ENCODE measurements at places on chromosomes 1 and 21. TPM values are rescaled to one million over a fixed set of nuclear protein-coding genes. Genes with fewer than 3 reads are reported as not detected.
A peak's percentile ranks its signal among the peaks of the same experiment; 100 is the strongest.

- DNase-seq: peak; percentile 82
- no peaks in the 10 kb centered on the region for H3K36me3 ChIP-seq
- no peak overlapping the region for H3K27ac ChIP-seq
- H3K4me3 ChIP-seq: peak overlapping the region; percentile 68
- peaks cover 6% of the 10 kb centered on the region for H3K4me1 ChIP-seq
- H3K27me3 ChIP-seq: 0 out of 2 replicates have a peak, but pooled peaks cover 3% of the 10 kb centered on the region
Measured at GRCh38 chr1:201259476-201260235, 23.6 kb upstream of the PKP1 start.

- H3K36me3 ChIP-seq: no peaks in the 10 kb centered on the region
- H3K27me3 ChIP-seq: no peaks in the 10 kb centered on the region
- H3K4me1 ChIP-seq: peaks cover 11% of the 10 kb centered on the region
- H3K27ac ChIP-seq: no peak overlapping the region
- no peak overlapping the region for H3K4me3 ChIP-seq
Measured at GRCh38 chr1:169138866-169139670, 32.6 kb downstream of the ATP1B1 start.

GRCh38 chr1:10631811-10632593 lies 157.3 kb downstream of the PEX14 start:
- peak overlapping the region; percentile 13 for H3K4me3 ChIP-seq
- H3K27ac ChIP-seq: 0 out of 2 replicates have a peak overlapping the region, but pooled peaks have one; percentile 32
- H3K36me3 ChIP-seq: no peaks in the 10 kb centered on the region
- peak; percentile 53 for DNase-seq
- peaks cover 24% of the 10 kb centered on the region for H3K4me1 ChIP-seq
- 0 out of 2 replicates have a peak, but pooled peaks cover 2% of the 10 kb centered on the region for H3K27me3 ChIP-seq

The LCK gene
- total RNA-seq: 86.6 TPM

GRCh38 chr1:234149217-234149616 lies 224.0 kb upstream of the COA6 start:
- H3K4me3 ChIP-seq: no peak overlapping the region
- H3K27ac ChIP-seq: no peak overlapping the region
- no peak for DNase-seq
- H3K36me3 ChIP-seq: no peaks in the 10 kb centered on the region

DNA sequence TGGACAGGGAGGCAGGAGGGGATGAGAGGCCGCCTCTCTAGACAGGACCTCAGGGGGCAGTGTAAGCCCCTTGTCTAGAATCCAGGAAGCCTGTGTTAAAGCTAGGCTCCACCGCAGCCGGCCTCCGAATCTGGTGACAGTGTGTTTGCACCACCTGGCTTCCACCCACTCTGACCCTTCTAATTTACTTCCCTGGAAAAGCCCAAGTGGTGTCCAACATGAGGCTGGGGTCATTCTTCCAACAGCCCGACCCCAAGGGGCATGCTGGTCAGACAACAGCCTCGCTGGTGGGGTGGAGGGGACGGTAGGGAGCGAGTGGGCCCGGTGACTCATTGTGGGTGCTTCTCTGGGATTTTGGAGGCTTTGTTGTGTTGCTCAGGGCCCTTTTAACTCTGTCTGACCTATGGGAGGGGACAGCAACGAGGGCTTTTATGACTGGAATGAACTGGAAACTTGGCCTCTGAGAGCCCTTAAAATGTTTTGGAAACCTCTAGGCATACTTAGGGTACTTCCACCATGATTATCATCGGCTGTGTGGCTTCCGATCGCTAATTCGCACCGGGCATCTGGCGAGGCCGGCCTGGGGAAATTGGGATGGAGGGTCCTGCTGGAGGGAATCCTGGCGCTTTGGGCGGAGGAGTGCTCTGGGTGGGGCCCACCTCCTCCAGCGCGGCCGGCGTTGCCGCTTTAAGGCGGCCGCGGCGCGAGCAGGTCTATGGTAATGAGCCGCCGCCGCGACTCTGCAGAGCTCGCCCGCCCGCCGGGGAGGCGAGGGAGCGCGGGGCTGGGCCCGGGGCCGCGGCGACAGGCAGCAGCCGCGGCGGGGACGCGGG lies at the start of gene CELSR2:
Gene CELSR2, plus strand, starts transcription at position 743 of the 833 bp plus-strand sequence. CDS start 541 bp downstream, outside the sequence.
- DNase-seq: peak; percentile 97
- peaks cover 22% of the 10 kb centered on the region for H3K4me1 ChIP-seq
- H3K4me3 ChIP-seq: peak within 1 kb of the TSS; percentile 57
- no peak within 1 kb of the TSS for H3K27ac ChIP-seq
- no peaks in the 10 kb centered on the region for H3K36me3 ChIP-seq

DNA sequence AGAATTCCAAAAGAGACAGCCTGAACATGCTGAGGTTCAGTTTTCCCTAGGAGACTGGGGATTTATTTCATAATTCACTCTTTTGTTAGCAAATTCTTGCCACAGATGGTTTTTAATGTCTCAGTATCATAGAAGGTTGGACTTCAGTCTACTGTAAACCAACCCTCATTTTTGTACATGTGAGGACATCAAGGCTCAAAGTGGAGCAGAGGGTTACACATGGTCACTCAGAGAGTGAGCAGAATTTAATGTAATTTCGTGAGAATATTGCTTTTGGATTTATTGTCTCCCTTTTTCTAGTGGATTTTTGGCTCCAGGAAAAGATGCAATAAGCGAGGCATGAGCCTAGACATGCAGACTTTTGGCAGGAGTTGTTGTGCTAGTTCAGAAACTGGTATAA lies 210.8 kb upstream of the JUN start:
- H3K27me3 ChIP-seq: no peaks in the 10 kb centered on the region
- no peak overlapping the region for H3K4me3 ChIP-seq
- no peak for DNase-seq
- H3K4me1 ChIP-seq: no peaks in the 10 kb centered on the region
- H3K27ac ChIP-seq: no peak overlapping the region
- H3K36me3 ChIP-seq: no peaks in the 10 kb centered on the region

The PROK1 gene
- not detected for total RNA-seq

- H3K4me3 ChIP-seq: no peak overlapping the region
- no peaks in the 10 kb centered on the region for H3K27me3 ChIP-seq
- H3K36me3 ChIP-seq: no peaks in the 10 kb centered on the region
- peaks cover 23% of the 10 kb centered on the region for H3K4me1 ChIP-seq
- peak; percentile 14 for DNase-seq
Measured at GRCh38 chr1:76381450-76382097, 307.0 kb downstream of the ST6GALNAC3 start.

GRCh38 chr1:117627546-117628130 lies 21.8 kb downstream of the TENT5C start:
- H3K36me3 ChIP-seq: no peaks in the 10 kb centered on the region
- no peak for DNase-seq
- no peak overlapping the region for H3K4me3 ChIP-seq
- no peaks in the 10 kb centered on the region for H3K27me3 ChIP-seq
- H3K27ac ChIP-seq: no peak overlapping the region
- peaks cover 15% of the 10 kb centered on the region for H3K4me1 ChIP-seq

The TTLL7 gene
- 2.6 TPM for total RNA-seq

- DNase-seq: peak; percentile 77
- peak overlapping the region; percentile 92 for H3K4me3 ChIP-seq
- H3K4me1 ChIP-seq: peaks cover 43% of the 10 kb centered on the region
Measured at GRCh38 chr1:15757575-15758342, 836 bp upstream of the FBLIM1 start.

GRCh38 chr1:11955221-11955620 lies 20.7 kb downstream of the PLOD1 start:
- H3K4me1 ChIP-seq: no peaks in the 10 kb centered on the region
- H3K36me3 ChIP-seq: peaks cover 8% of the 10 kb centered on the region
- peak overlapping the region; percentile 59 for H3K27ac ChIP-seq
- no peak for DNase-seq
- H3K4me3 ChIP-seq: no peak overlapping the region
- no peaks in the 10 kb centered on the region for H3K27me3 ChIP-seq

The DOCK7 gene
- 37.4 TPM for total RNA-seq

- no peaks in the 10 kb centered on the region for H3K27me3 ChIP-seq
- peaks cover 31% of the 10 kb centered on the region for H3K4me1 ChIP-seq
- peak within 1 kb of the TSS; percentile 99 for H3K27ac ChIP-seq
- H3K36me3 ChIP-seq: no peaks in the 10 kb centered on the region
- DNase-seq: peak; percentile 88
- H3K4me3 ChIP-seq: peak within 1 kb of the TSS; percentile 98
Measured at GRCh38 chr1:225652729-225653462, at the start of gene ENAH. Gene ENAH, minus strand, starts transcription at chr1:225653123. Its CDS starts 433 bp downstream, at chr1:225652690.

GRCh38 chr1:101250222-101250621 lies 13.4 kb downstream of the S1PR1 start:
- no peak overlapping the region for H3K27ac ChIP-seq
- no peaks in the 10 kb centered on the region for H3K36me3 ChIP-seq
- no peaks in the 10 kb centered on the region for H3K27me3 ChIP-seq
- no peak for DNase-seq
- no peak overlapping the region for H3K4me3 ChIP-seq

The PDE9A gene
- total RNA-seq: 26.5 TPM

GRCh38 chr21:45339421-45340402 lies 52.0 kb upstream of the POFUT2 start:
- no peaks in the 10 kb centered on the region for H3K27me3 ChIP-seq
- no peaks in the 10 kb centered on the region for H3K36me3 ChIP-seq
- no peaks in the 10 kb centered on the region for H3K4me1 ChIP-seq
- no peak for DNase-seq
- no peak overlapping the region for H3K27ac ChIP-seq

The SPTA1 gene
- total RNA-seq: not detected

The RHD gene
- 0.21 TPM for total RNA-seq

GRCh38 chr1:234599617-234600417 lies 10.2 kb downstream of the IRF2BP2 start:
- H3K27me3 ChIP-seq: no peaks in the 10 kb centered on the region
- DNase-seq: peak; percentile 89
- H3K36me3 ChIP-seq: no peaks in the 10 kb centered on the region
- H3K4me3 ChIP-seq: peak overlapping the region; percentile 57
- peak overlapping the region; percentile 96 for H3K27ac ChIP-seq
- H3K4me1 ChIP-seq: peaks cover 55% of the 10 kb centered on the region

The FMO3 gene
- not detected for total RNA-seq

DNA sequence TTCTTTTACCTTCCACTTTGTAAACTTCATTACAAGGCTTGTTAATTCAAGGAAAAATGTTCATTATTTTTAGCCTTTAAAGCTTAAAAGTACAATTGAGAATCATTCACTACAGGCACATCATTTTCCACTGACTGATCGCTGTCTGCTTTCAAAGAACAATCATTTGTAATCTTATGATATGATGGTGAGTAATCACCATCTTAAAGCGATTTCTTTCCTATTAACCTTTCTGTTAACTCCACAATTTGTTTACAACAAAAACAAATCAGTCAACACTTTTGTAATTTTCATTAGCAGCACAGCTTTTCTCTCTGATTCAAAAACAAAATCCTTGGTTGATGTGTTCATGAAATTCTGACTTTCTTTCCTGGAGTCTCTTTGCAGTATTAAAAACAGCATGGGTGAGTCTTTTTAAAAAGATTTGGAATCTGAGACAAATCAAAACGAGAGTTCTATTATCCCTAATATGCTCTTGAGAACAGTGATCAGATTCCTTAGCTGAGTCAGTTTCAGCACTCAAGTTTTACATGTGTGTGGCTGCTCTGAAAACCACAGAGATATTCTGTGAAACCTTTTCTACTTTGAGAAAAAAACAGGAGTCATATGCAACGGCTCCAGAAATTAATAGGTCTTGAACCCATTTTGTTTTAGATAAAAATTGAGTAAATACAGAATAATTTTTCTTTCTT lies 145.8 kb upstream of the TMPRSS15 start:
- H3K27ac ChIP-seq: no peak overlapping the region
- no peaks in the 10 kb centered on the region for H3K4me1 ChIP-seq
- no peak overlapping the region for H3K4me3 ChIP-seq
- no peaks in the 10 kb centered on the region for H3K36me3 ChIP-seq
- H3K27me3 ChIP-seq: no peaks in the 10 kb centered on the region

The RAD54L gene
- total RNA-seq: 48.1 TPM

GRCh38 chr21:26804895-26805609 lies 40.2 kb downstream of the ADAMTS1 start:
- H3K4me3 ChIP-seq: no peak overlapping the region
- H3K36me3 ChIP-seq: no peaks in the 10 kb centered on the region
- peaks cover 7% of the 10 kb centered on the region for H3K4me1 ChIP-seq

DNA sequence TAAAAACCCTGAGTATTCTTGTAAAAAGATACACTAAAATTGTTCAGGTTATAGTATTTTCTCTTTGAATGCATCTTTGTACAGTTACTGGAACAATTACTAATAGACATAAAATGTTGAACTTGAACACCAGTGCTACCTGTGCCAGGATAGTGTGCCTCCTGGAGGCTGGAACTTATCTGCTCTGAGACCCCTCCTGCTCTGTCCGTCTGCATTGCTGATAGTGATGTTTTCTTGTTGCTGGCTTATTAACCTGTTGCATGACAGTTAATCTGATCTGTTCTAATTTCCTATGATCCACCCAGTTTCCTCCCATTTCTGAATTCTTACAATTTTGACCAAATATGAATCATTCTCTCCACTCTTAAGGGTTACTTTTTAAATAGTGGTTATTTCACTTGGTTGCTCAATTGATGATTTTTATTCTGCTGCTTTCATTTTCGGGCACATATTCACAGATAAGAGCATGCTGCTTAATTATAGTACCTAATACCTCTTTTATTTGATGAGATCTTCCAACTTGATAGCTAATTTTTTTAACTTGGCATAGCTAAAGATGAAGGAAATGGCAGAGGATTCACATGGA lies 101.4 kb downstream of the CC2D1B start:
- no peaks in the 10 kb centered on the region for H3K4me1 ChIP-seq
- H3K4me3 ChIP-seq: no peak overlapping the region

The PODN gene
- total RNA-seq: 0.24 TPM

All from GM23338 (cell line).